T-helper 22 cell (primary cell): ENCODE measurements at places on chromosomes 6 and 20.

DNA sequence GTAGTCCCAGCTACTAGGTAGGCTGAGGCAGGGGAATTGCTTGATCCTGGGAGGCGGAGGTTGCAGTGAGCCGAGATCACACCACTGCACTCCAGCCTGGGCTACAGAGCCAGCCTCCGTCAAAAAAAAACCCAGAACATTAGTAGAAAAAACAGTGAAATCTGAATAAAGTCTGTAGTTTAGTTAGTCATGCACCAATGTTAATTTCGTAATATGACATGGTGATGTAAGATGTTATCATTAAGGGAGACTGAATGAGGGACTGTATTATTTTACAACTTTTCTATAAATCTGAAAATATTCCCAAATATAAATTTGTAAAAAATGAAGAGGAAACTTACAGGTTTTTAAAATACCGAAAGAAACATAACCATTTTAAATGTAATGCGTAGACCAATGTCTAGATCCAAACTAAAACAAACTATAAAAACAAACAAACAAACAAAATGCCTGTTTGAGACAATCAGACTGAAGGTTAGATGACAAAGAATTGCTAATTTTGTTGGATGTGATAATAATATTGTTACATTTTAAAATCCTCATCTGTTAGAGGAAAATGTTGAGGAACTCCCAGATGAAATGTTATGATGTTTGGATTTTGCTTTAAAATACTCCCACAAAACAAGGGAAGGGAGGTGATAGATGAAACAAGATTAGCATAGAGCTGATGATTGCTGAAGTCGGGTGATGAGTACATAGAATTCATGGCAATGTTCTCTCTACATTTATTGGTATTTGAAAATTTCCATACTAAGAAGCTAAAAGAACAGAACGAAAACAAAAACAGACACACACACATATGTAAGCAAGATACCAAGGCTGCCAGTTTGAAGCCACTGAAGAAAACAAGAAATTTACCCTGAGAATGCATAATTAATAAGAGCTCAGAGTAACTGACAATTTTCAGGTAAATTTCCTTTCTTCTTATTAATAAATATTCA, 1.8 kb downstream of the GSTA4 start:
- DNase-seq, result no peak

GRCh38 chr6:125751334-125751916, 2.0 kb downstream of the HEY2 start:
- no peak for DNase-seq

DNA sequence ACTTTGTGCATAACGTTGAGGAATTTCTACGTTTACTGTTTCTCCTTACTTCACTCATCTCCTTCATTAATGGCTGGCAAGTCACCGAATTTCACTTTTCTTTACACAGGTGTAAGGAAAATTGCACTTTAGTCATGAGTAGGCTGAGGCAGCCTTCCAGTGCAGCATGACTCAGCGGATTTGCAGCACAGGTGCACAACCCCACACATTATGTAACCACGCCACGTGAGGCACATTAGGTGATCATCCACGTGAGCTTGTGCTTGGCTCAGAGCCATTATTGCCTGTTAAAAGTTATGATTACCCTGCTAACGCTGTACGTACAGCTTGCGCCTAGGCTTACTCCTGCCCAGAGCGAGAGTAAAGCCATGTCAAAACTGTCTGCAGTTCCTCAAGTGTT, 158.8 kb downstream of the NKAIN2 start:
- no peak for DNase-seq

GRCh38 chr20:4728120-4728760, 6.5 kb downstream of the PRND start:
- no peak for DNase-seq

DNA sequence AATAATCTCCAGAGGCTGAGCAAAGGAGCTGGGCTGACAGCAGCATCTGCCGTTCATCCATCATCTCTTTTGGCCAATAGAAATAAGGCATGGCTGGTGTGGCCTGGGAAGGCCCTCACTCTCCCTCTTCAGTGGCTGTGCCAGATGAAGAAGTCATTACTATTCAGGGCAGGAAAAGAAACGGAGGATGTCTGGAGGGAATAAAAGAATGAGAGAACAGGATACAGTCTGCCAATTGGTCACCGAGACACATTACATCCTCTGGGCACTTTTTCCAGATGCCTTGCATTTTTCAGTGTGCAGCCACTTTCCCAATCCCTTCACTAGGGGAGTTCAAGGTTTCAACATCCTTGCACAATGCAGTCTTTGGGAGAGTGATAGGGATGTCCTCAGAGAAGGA, 32.2 kb upstream of the VGLL2 start:
- no peak for DNase-seq

- no peak for DNase-seq
These were observed 17.1 kb upstream of the BPI start for GRCh38 chr20:38286586-38287531.

- DNase-seq, result no peak
These were observed 3.5 kb downstream of the NUP153 start for GRCh38 chr6:17703256-17703694.

- no peak for DNase-seq
These were observed 21.0 kb downstream of the C6orf89 start for GRCh38 chr6:36906539-36907325.

DNA sequence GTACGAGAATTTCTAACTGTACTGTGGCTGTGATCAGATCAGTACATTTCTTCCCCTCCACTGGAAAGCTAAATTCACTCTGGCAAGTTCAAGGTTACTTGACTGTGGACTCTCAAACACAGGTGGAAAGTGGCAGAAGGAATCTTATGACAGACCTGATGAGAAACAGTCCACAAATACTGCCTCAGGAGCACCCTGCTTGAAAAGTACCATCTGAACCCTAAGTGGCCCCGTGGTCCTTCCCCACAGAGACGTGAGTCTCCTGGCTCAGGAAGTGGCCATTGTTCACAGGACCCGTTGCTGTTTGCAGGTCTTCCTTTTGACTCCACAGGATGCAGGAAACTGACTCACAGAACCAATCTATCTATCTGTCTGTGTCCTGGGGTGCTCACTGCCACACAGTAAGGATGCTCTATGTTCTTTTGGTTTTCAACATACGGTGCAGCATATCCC, 47.5 kb upstream of the NHSL1 start:
- DNase-seq, result no peak

DNA sequence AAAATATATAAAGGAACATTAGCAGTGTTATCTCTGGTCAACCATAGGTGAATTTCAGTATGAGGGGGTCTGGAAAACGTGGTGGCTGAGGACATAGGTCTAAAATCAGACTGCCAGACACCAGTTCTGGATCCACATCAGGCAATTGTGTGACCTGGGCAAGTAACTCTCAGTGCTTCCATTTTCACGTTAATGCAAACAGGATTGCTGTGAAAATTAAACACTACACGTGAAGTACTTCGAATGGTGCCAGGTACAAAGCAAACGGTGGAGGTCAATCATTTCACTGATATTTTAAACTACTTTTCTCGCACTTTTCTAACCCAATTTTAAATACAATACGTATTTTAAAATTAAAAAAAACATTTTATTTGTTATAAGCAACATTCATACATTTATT, 315.7 kb downstream of the TRDN start:
- no peak for DNase-seq

- no peak for DNase-seq
These were observed 110.5 kb downstream of the CEBPB start for GRCh38 chr20:50301165-50301564.

GRCh38 chr20:19380211-19380610, 167.8 kb downstream of the SLC24A3 start:
- DNase-seq, result no peak

GRCh38 chr6:42644211-42644610, 78.2 kb downstream of the PRPH2 start:
- no peak for DNase-seq

DNA sequence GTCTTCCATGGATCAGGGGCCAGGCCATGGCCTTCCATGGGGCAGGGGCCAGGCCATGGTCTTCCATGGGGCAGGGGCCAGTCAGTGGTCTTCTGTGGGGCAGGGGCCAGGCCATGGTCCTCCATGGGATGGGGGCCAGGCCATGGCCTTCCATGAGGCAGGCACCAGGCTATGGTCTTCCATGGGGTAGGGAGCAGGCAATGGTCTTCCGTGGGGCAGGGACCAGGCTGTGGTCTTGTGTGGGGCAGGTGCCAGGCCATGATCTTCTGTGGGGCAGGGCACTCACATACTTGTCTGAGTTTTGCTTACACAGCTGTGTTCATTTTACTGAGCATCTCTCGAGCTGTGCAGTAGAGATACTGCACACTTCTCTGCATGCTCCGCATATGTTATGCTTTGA, 57.3 kb upstream of the THBS2 start:
- DNase-seq, result no peak

DNA sequence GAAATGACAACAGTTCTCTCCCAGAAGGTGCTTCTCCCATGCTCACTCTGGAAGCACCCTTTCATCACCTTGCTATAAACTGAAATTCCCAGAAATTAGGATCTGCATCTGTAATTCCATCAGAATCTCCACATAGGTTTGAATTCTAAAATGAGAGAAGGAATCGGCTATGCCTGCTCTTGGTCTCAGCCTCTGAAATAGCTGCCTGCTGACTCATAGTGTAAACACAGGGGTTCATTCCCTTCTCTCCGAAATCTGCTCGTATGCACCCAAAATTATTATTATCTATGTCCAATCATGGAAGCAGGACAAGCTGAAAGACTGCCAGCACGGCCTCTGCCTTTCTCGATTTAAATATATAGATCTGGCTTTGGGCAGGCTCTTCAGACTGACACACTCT, 74.6 kb upstream of the TAB2 start:
- no peak for DNase-seq

DNA sequence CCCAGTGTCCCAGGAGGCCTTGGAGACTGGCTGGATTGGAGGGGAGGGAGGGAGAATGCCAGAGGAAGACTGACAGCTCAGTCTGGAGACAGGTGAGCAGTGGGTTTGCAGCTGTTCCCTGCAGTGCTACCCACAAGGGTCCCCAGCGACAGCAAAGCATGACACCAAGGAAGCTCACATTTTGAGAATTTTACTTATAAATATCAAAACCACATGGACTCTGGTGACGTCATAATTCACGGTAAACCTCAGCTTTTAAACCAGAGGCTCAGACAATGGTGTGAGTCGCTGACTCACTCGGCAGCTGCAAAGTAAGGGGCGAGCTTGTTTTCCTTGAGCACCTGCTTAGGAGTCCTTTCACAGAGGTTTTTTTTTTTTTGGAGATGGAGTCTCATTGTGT, 65.2 kb downstream of the THBS2 start:
- DNase-seq, result no peak

GRCh38 chr6:146582857-146583256, 15.9 kb upstream of the ADGB start:
- DNase-seq, result no peak

DNA sequence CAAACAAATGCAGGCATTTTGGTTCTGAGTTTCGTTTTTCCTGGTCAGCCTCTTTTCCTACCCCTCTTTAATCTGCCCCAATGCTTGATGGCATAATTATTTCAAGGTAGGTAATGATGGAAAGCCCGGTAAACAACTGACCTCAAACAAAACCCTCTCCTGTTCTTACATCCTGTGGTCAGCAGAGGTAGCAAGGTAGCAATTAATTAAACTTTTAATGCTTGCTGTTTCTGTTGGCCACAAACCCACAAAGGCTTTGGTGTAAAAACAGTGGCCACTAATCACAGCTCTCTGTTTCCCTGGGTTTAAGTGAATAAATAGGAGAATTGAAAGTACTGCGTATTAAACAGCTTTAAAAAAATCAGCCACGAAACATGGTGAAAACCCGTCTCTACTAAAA, 261.5 kb upstream of the SOX4 start:
- no peak for DNase-seq

DNA sequence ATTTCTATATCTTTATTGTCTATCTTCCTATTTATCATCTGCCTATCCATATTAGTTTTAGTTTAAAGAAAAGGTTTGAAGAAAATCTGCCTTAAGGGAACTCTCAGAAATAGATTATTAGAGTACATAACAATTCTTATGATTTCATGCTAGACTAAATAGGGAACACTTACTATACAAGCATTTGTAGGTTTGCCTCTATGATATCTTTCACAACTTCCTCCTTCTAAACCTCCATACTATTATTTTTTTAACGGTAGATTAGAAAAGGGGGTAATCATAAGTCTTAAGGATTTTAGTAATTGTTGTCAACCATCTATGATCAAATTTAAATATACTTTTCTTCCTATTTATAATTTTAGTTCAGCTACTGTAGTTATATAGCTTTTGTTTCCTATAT, 11.6 kb upstream of the DSE start:
- DNase-seq, result no peak

DNA sequence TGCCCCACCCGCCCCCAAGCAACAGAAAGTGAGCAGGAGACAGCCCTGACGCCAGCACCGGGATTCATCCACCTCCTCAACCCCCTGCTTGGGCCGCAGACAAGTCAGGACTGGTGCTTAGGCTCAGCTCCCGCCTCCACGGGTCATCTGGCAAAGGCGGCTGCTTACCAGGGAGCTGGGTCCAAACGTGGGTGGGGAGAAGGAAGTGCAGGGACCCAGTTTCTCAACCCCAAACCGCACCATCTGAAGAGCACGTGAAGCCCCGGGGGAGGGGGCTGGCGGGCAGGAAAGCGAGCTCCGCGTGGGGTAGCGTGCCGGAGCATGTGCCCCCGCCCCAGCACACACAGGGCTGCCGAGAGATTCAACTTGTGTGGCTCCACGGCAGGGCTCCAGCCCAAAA, 87.2 kb downstream of the BMP7 start:
- no peak for DNase-seq

GRCh38 chr6:51411496-51412125, 592.9 kb downstream of the TFAP2B start:
- DNase-seq, result no peak

DNA sequence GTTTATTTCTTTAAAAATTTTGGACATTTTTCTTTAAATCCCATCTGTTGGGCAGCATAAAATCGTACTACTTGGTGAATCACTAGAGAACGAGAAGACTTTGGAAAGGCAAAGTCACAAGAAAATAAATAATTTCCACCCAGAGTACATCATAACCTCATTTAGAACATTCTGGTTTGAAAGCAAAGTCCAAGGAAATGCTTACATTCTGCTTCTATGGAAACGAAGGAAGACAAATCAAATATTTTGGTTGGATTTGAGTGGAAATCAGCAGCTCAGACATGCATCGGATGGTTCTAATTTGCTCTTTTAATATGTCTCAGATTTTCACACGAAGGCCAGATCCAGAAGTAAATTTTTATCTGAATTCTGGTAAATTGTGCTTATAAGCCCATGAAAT, 60.7 kb upstream of the LTV1 start:
- no peak for DNase-seq

- DNase-seq, result no peak
These were observed 8.3 kb downstream of the FAM110A start for GRCh38 chr20:841568-842546.

DNA sequence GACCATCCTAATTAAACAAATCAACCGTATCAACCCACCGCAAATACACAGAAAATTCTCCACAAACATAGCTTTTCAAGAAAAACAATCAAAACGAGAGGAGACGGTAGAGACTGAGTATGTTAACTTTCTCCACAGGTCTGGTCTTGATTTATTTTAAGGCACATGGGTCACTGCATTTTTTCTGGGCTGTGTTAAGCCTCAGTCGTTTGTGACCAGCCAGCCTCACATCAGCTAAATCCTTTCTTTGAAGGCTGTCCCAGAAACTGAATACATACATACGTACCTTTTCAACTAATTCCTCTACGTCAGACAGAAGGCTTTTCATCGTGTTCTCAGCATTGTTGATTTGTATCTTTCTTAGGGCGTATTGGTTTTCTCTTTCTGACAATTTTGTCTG, 69.4 kb downstream of the LAMA4 start:
- DNase-seq, result no peak
